ENCODE measurements at places on chromosomes 3 and 15.

- no peak overlapping the region for H3K27ac ChIP-seq
- no peak overlapping the region for H3K4me3 ChIP-seq
- H3K36me3 ChIP-seq: no peaks in the 10 kb centered on the region
- H3K27me3 ChIP-seq: peaks cover 30% of the 10 kb centered on the region
- DNase-seq: no peak
- no peaks in the 10 kb centered on the region for H3K4me1 ChIP-seq
These were observed 469 bp downstream of the GUCA1C start for GRCh38 chr3:108953210-108953609.

GRCh38 chr15:23846218-23846617, 159.1 kb upstream of the NDN start:
- H3K27me3 ChIP-seq: no peaks in the 10 kb centered on the region
- no peak overlapping the region for H3K27ac ChIP-seq
- H3K4me1 ChIP-seq: no peaks in the 10 kb centered on the region
- H3K4me3 ChIP-seq: no peak overlapping the region
- H3K36me3 ChIP-seq: no peaks in the 10 kb centered on the region

- H3K4me1 ChIP-seq: no peaks in the 10 kb centered on the region
- H3K4me3 ChIP-seq: no peak overlapping the region
- H3K27me3 ChIP-seq: no peaks in the 10 kb centered on the region
- no peak overlapping the region for H3K27ac ChIP-seq
These were observed 635.8 kb downstream of the SQOR start for GRCh38 chr15:46270481-46271147.

- peaks cover 16% of the 10 kb centered on the region for H3K4me1 ChIP-seq
- no peak overlapping the region for H3K4me3 ChIP-seq
- no peak for DNase-seq
- no peaks in the 10 kb centered on the region for H3K36me3 ChIP-seq
- H3K27me3 ChIP-seq: no peaks in the 10 kb centered on the region
These were observed 55.3 kb downstream of the GTF2E1 start for GRCh38 chr3:120797857-120798256.

DNA sequence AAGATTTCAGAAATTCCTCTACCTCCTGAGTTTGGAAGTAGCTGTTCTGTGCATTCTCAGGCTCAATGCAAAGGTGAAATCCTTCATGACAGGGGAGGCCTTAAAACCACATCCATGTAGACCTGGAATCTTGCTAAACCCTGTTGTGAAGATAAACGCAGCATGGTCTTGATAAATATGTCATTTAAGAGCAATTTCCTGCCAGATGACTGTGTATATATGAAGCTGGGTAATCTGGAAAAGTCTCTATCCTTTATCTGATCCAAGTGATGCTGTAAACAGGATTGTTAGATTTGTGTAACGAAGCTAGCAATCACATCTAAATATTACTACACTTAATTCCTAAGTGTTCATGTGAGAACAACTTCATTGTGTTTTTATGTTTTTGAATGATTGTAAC, 9.1 kb downstream of the MCTP2 start:
- H3K27ac ChIP-seq: no peak overlapping the region
- no peak for DNase-seq
- no peak overlapping the region for H3K4me3 ChIP-seq
- H3K4me1 ChIP-seq: peaks cover 33% of the 10 kb centered on the region
- H3K27me3 ChIP-seq: no peaks in the 10 kb centered on the region

- H3K27ac ChIP-seq: no peak overlapping the region
- H3K4me1 ChIP-seq: peaks cover 11% of the 10 kb centered on the region
- DNase-seq: no peak
- H3K36me3 ChIP-seq: no peaks in the 10 kb centered on the region
- no peak overlapping the region for H3K4me3 ChIP-seq
These were observed 98.8 kb upstream of the HACD2 start for GRCh38 chr3:123683505-123684154.

DNA sequence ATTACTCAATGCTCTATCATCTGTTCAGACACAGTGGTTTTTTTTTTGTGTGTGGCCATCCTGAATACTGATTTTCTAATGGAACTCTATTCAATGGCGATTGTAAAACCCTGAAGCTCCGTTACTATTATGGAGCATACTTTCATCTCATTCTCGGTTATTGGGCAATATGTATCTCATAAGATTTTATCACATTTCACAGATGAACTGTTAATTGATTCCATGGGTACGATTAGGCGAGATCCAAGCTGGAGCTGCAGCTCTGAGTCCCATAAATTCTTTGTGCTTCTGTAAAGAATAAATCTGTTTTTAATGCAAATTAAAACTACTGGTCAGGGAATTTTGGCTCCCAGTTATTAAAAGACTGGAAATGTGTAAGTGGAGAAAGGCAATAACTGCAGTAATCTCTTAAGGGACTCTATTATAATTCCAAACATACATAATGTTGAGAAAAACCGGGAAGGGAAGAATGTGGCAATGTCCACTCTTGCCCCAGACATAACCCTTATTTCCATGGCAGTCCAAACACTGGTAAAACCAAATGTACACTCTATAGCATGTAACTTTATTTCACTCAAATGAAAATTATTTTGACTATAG, 82.2 kb downstream of the GREM1 start:
- H3K27me3 ChIP-seq: no peaks in the 10 kb centered on the region
- H3K4me3 ChIP-seq: no peak overlapping the region
- no peak overlapping the region for H3K27ac ChIP-seq
- no peak for DNase-seq
- peaks cover 7% of the 10 kb centered on the region for H3K36me3 ChIP-seq

GRCh38 chr15:86570738-86571137, 491.1 kb downstream of the AGBL1 start:
- no peak overlapping the region for H3K4me3 ChIP-seq
- no peaks in the 10 kb centered on the region for H3K36me3 ChIP-seq
- H3K27me3 ChIP-seq: no peaks in the 10 kb centered on the region
- DNase-seq: no peak
- no peaks in the 10 kb centered on the region for H3K4me1 ChIP-seq

All from PC-3 (cell line).